ENCODE measurements at places on chromosomes 2 and 18.

DNA sequence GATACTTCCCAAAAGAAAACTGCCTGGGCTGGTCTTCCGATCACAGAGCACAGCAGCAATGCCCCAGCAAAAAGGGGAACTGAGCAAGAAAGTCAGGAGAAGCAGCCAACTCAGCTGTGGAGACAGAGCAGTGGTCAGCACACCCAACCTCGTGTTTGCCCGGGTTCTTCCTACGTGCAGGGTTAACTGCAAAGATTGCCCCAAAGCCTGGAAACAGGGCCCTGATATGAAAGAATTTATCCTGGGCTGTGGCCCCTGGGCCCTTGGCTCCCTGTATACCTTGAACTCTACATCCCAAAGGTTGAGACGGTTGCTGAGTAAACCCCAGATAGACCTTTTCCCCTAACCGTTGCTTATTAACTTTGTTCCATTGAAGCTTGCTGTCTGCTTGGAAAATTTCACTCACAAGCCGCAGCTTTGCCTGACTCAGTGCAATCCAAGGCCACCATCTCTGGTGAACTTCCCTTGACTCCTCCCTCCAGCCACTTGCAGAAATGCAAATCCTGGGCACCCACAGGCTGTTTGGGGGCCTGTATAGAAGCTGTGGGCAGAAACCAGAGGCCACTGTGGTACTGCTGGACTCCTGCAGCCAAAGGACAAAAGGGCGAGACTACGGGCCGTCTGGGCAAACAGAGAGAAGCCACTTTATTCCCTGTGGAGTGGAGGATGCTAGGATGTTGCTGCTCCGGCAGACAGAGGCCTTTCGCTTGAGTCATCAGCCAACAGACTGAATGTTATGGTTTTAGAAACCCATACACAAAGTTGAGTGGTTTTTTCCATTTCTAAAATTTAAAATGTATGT is 18.2 kb downstream of the NRP2 start:
- DNase-seq: no peak

DNA sequence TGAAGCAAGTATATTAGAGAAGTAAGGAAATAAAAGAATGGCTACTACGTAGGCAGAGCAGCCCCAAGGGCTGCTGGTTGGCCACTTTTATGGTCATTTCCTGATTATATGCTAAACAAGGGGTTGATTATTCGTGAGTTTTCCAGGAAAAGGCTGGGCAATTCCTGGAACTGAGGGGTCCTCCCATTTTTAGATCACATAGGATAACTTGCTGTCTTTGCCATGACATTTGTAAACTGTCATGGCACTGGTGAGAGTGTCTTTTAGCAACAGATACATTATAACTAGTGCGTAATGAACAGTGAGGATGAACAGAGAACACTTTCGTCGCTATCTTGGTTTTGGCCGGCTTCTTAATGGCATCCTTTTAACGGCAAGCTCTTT is 2.6 kb upstream of the UBE2F start:
- no peak for DNase-seq

DNA sequence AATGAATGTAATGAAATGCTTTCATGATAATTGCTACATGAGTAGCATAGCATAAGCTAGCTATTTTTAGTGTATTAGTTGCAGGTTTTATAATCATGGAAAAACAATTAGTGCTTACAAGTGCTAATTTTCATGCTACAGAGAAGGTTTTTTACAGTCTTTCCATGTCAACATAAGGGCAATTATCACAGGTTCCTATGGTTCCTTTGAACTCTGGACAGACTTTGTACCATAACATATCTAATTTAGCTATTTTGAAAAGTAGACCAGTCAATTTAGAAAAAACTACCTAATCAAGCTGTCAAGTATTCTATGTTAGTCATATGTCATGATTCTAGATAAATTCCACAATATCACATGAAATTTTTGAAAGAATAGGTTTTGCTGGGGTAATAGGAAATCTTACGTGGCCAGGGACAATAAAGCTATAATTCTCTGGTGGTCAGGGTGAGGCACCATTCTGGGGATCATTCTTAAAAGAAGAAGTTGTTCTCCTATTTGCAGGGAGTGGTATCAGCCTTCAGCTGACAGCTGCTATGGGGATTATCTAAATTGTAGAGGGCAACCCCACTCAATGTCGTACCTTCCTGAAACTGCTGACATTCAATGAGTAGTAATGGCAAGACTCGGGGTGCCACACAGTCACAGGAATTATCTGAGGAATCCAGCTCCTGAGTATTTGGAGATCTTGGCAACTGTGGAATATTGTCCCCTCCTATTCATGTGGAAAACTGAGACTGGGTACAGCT is 724.0 kb upstream of the LINC00305 start:
- DNase-seq: no peak

DNA sequence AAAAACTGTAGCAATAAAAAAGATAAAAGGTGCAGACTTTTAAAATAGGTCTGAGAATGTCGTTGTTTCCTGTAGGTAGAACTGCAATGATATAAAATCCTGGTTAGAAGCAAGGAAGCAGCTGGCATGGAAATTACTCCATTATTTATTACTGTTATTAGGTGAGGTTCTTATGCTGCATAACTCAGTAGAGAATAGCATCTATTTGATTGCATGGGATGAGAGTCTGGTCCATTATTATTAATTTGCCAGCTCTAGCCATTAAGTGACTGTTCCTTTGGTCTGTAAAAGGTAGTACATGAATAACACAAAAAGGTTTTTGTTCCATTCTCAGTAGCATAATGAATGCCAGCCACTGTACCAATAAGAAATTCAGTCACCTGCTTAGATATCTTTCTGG is 358.6 kb downstream of the RBM43 start:
- DNase-seq: no peak

GRCh38 chr2:100580367-100581276 is 17.8 kb downstream of the PDCL3 start:
- DNase-seq: peak; percentile 79

DNA sequence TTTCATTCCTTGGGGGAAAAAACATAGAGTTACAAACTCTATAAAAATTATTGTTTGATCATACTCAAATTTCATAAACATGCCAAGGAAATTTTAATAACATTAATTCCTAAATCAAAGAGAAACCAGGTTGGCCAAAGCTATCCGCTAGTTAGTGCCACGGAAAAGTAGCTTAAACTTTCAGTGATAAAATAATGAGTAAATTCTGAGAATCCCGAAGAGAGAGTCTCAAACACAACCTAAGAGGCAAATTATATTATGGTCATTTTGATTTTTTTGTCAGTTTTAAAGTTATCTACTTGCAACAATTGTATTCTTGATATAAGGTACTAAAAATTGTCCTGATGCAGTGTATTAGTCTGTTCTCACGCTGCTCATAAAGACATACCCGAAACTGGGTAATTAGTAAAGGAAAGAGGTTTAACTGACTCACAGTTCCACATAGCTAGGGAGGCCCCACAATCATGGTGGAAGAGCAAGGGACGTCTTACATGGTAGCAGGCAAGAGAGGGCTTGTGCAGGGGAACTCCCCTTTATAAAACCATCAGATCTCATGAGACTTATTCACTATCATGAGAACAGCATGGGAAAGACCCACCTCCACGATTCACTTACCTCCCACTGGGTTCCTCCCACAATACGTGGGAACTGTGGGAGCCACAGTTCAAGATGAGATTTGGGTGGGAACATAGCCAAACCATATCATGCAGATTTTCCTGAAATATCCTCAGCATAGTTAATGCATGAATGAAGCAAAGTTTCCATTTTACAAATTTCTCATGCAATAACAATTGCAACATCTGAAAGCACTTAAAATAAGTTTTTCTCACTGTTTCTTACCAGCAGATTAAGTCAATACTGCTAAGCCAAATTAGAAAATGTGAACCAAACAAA is 205.9 kb upstream of the STK17B start:
- no peak for DNase-seq

DNA sequence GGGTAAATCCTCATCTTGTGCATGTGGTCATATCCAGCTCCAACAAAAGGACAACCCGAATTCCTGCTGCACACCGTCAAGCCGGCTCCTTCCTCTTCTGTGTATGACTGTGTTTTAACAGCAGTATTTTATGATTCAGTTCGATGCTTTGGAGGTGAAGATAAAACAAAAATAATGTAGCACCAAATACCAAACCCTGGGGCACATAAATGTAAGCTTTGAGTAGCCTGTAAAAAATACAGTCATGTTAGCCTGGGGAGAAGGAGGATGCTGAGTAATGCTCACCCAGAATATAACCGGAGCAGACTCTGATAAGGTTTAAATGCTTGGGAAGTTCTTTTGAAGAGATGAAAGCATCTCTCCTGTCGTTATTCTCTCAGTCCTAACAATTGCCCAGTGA is 225.0 kb downstream of the SUCLG1 start:
- DNase-seq: no peak

DNA sequence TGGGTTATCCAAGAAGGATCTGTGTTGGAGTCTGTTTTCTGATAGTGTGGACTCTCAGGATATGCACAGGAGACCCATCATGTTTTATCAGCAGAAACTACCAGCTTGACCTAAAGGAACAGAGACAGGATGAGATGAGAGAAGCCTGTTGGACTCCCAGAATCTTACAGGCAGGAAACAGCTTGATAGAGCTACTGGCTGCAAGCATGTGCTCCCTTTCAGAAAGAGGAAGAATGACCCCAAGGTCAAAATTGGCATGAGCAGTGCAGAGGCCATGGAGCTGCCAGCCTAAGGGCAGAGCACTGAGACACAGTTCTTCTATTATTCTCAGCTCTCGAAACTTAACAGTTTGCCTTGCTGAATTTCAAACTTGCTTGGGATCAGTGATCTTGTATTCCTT is 135.2 kb upstream of the NFATC1 start:
- no peak for DNase-seq

DNA sequence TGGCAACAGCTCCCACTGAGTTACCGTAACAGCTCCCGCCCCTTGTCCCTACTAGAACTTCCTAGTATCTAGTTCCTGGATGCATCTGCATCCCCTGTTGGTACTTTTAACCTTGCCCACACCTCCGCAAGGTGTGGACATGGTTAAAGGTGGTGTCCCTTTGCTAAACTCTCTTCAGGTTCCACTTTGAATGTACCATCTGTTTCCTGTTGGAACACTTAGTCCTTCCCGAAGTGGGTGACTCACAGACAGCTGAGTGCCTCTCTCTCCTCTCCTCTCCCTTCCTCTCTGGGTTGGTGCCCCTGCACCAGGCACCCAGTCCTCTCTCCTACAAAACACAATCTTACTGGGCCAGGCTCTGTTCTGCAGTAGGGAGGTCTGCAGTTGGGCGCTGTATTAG is 19.6 kb upstream of the REL start:
- no peak for DNase-seq

GRCh38 chr2:146979746-146980145 is 865.1 kb upstream of the ACVR2A start:
- DNase-seq: no peak

GRCh38 chr2:1557467-1557820 is 144.2 kb downstream of the TPO start:
- no peak for DNase-seq

GRCh38 chr2:212646698-212647366 is 108.2 kb upstream of the ERBB4 start:
- DNase-seq: no peak

DNA sequence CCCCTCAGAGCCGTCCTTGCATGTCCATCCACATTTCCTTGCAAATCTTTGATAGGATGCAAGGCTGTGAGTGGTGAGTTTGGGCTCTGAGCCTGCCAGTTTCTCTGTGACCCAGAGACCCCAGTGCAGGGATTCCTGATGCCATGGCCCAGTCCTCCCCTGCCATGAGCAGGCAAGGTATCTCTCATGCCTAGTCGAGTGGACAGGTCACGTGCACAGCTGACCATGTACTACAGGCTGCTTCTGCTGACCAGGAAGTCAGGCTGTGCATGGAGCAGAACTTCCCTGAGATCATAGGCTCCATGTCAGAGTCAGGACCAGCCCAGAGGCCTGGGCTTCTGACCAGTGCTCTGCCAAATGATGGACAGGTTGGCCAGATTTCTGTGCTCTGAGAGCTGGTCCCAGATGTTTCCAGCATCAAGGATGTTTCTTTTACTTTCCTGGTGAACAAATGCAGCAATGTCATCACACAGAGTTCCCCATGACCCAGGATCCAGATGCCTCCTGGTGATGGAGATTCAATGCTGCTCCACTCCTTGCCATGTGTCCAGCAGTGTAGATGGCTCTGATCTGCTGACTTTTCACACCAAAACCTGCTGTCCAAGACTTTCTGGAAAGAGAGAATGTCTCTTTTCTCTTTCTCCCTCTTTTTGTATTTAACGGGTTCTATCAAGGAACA is 321.6 kb upstream of the HS6ST1 start:
- no peak for DNase-seq

DNA sequence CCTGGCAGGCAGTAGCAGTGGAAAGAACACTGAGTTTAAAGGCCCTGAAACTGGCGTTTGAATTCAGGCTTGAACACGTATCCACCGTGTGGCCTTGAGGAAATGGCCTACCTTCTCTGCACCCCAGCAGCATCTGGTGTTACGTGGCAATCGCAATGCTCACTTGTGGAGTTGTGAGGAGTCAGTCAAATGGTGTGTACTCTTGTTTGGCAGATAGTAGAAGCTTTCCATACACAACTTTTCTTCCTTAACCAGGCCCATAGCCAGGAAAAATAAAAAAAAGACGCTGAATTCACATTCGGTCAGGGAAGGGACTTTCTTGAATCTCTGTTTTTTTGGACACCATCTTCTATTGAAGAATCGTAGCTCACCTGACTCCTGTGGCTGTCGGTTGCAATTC is 1101.5 kb upstream of the KLHL29 start:
- no peak for DNase-seq

- no peak for DNase-seq
These were observed 69.1 kb upstream of the CTDP1 start for GRCh38 chr18:79610461-79611039.

DNA sequence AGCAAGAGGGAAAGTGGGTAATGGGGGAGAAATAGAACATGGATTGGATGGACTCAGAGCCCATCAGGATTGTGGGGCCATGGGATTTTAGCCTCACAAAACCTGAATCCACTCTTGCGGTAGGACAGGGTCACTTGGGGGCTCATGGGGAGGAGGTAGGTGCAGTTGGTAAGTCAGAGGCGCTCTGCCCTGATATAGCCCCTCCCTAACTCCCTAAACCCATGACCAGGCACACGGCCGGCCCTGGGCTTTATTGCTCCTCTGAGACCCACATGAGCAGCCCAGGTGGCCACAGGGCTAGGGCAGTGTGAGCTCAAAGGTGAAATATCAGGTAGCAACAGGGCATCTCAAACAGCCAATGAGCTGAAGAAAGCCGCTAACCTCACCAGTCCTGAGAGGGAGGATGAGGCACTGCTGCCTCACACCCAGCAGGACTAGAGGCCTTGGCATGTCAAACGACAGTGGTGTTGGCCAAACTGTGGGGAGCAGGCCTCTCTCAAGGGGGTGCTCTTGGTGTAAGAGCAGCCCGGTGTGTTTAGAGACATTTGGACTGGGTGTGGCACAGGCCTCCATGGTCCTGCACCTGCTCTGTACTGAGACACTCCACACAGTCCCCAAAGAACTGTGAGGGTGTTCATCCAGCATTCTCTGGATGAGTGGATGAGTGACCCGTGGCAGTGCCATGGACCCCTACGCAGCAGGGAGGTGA is 90.8 kb upstream of the HS6ST1 start:
- no peak for DNase-seq

Measured in T-helper 1 cell (primary cell).